ENCODE measurements at places on chromosomes 4 and X.

DNA sequence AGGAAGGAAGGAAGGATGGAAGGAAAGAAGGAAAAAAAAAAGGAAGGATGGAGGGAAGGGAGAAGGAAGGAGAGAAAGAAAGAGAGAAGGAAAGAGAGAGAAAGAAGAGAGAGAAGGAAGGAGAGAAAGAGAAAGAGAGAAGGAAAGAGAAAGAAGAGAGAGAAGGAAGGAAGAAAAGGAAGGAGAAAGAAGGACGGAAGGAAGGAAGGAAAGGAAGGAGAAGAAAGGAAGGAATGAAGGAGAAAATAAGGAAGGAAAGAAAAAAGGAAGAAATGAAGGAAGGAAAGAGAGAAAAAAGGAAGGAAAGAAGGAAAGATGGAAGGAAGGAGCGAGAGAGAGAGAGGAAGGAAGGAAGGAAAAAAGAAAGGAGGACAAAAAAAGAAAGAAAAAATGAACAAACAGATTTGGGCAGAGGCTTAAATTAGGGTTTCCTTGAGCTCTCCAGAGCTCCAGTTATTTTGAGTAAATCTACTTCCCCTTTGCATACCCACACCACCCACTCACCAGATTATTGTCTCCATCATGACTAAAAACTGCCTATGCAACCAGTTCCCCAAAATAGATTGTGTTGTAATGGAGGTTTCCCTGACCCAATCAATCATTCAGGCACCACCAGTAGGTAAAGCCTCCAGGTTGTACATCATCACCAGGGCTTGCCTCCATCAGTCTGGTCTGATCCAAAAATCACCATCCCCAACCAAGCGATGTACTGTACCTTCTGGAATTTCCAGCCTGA is 1722.9 kb upstream of the PCDH10 start:
- no peak for DNase-seq

DNA sequence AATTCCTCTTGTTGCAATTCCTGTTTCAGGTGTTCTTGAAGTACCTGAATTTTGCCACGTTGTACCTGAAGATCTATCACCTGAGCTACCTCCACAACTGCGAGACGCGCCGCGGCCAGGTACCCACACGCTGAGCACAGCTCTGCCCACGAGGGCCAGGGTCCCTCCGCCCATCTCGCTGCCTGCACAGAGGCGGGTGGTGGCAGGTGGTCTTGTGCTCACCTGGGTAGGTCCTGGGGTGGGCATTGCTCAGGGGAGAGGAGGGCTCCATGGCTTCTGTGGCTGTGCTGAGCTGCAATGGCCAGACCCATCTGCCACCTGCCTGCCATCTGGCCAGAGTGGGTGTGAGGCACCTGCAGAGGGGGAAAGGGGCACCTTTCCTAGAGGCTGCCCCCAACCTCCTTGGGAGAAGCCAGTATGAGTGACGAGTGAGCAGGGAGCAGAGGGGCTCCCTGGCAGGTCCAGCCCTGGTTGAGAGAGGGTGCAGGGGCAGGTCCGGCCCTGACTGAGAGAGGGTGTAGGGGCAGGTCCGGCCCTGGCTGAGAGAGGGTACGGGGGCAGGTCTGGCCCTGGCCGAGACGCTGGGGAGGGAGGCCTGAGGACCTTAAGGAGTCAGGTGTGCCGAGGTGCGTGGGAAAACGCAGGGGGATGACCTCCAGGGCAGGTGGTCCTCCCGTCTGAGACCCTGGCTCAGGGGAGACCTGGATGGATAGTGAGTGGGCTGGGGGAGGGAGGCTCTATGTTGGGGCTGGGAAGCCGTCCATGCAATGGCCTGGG is 10.7 kb downstream of the PDE6B start:
- no peak for DNase-seq

DNA sequence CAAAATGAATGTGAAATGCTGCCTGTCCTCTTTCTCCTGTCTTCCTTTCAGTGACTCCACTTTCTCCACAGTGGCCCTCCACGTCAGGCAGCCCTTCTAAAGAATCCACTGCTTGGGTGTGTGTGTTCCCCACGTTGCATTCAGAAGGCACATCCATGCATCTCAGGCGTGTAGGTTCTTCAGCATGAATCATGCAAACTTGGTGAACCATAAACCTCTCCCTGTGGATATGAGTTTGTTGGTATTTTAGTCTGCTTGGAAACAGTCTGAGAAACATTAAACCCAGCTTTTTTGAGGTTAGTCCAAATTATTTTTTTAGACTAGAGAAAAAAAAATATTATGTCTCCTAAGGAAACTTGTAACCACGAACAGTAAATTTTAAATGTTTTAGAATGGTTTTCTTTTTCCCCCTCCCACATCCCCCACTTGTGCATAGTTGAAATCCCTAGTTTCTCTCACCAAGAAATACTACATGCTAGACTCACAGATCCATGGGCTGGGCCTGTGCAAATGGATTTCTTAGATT is 251.6 kb downstream of the CBR4 start:
- DNase-seq = no peak

DNA sequence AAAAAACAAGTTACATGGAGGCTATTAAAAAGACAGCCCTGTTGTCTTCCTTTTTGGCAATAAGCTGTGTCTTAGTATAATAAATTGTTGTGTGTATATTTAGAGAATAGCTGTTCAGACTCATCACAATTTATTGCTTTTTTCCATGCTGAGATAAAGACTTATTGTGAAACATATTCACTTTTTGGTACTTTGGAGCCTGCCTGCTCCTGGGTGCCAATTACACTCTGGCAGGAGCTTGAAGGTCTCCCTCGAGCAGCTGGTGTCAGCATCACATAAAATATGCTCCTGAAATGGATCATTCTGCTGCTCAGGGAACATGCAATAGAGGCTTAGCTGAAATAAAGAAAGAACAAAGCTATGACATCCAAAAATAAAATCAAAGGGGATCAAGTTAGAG is 211.6 kb upstream of the DKK2 start:
- no peak for DNase-seq

DNA sequence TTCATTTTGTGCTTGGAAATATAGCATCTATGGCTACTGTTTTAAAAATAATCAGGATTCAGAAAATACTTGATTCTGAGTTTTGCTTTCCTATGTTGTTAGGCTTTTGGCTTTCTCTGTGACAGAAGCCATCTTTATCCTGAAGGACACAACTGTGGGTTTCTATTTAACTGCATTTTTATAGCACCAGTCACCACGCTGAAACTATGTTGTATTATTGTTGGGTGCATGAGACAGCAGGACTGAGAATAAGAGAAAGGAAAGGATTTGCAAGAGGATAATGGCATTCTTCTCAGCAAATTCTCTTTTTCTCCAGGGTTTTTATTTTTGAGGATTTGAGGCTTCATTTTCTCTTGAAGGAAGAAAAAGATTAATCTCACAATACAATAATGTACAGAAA is 10.1 kb upstream of the NEUROG2 start:
- DNase-seq = no peak

DNA sequence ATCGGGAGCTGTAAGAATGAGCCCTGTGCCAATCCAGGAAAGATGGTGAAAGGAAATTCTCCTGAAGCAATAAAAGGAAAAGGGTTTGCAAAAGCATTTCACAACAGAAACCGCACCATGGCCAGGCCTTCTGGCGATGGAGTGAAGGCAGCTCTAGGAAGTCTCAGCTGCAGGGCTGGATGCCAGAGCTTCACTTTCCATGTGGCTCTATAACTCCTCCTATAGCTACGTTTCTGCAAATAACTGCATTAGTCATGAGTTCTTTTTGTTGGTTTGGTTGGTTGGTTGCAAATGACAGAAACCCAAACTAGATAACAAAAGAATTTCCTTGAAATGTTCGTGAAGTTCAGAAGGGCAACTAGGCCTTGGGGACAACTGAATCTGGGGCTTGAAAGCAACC is 84.6 kb downstream of the RELL1 start:
- DNase-seq = no peak

DNA sequence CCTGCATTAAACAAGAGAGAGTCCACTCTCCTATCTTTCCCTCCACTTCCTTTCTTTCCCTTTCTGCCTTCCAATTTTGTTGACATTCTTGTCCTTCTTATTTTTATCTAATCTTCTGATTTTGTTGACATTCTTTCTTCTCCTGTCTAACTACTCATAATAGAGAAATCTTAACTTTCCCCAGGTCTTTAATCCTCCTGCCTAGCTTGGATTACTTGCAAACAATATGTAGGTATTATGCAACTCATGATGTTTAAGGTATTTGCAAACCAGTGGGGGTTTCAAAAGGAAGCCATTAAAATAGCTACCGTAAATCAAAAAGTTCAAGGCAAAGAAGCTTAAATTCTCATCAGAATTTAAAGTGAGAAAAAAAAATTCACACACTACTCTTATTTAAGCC is 53.9 kb downstream of the PROM1 start:
- no peak for DNase-seq

GRCh38 chrX:24166078-24166477 is 16.5 kb downstream of the ZFX start:
- DNase-seq = no peak

DNA sequence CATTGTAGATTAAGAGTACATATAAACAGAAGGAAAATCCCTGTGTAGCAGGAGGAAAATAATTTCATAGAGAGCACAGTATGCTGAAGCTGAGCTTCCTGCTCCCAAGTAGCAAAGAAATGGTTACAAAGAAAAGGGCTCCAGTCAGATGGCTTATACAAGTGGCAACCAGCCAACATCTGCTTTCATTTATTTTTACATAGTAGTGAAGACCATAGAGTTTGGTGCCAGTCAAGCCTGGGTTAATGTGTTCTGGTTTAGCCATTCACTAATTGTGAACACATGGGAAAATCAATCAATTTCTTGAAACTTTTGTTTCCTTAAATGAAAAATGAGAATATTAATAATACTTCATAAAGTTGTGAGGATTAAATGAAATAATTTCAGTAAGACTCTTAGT is 111.3 kb upstream of the ELOVL6 start:
- no peak for DNase-seq

DNA sequence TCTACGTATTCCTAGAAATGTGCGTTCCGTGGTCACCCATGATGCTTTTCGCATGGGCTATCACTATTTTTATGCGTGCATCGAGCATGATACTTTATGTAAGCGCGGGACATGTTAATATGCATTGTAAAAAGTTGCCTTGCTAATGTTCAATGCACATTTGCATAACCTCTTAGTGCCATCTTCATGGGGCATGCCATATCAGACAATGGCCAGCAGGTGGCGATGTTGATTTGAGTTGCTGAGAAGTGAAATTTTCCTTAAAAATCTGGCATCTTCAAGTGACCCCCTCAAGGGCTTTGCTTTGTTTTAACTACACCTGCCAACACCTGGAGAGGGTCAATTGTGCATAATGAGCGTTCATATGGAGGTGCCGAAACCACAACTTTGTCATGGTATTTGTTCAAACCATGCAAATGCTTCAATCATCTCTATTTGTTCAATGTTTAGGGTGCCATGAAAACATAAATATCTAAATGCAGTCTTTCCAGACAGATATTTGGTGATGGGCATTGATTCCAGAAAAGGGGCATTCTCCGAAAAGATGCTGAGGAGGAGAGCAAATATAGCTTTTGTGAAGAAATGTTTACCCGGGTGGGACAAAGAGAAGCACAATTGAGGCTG is 833.9 kb upstream of the PRKX start:
- no peak for DNase-seq

DNA sequence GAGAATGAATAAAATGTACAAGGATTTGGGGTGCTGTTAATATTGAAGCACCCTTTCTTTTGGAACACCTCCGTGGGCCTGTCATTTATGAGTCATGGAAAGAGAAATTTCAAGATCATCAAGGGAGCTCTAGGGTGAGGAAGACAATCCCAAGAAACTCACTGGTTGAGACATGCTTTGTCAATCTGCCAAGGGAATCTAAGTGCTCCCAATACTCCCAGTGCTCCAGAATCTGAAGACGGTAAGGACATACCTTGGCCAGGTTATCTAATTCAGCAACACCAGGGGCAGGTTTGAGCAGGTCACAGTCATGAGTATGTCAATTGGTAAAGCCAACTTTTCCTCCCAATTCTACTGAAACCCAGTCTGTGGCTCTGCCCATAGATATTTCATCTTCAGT is 556.4 kb upstream of the CPEB2 start:
- no peak for DNase-seq

DNA sequence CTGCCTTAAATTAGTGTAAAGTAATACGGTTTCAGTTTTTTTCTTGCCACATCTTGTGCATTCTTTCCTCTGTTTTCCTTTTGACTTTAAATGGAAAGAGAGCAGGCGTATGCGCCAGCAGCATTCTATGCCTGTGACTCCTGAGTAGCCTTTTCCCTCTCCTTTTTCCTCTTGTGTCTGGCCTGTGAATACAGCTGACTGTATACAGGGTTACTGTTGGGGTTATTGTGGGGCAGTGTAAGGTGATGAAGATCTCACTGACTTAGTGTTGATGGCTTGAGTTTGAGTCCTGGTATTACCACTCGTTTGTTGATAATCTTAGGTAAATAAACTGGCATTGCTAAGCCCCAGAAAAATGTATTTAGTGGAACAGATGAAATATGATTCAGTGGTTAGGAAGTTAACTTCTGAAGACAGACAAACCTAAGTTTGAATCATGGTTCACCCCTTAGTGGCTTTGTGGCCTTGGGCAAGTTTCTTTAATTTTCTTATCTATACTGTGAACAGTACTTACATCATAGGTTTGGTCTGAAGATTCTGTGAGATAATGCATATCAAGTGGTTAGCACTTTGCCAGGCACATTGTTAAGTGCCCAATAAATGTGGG is 105.1 kb downstream of the FNIP2 start:
- DNase-seq = no peak

GRCh38 chrX:110194977-110195376 is 122.9 kb downstream of the AMMECR1 start:
- no peak for DNase-seq

GRCh38 chr4:107721436-107722100 is 1.5 kb upstream of the PAPSS1 start:
- DNase-seq = no peak

DNA sequence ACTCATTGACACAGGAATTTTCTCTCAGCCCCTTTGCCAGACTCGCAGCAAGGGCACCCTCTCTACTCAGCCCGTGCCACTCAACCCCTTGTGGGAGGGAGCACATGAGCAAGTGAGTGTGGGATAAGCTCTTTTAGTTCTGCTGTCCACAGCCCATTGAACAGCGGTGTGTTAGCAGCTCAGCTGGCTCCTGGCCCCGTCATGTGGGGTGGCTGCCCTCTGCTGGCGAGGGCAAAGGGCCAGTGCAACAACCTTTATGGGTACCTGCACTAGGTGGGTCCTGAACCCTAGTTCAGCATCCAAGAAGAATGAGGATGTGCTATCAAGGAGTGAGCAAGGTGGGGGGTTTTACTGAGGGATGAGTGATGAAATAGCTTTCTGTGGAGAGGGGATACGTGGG is 85.0 kb upstream of the ZNF81 start:
- no peak for DNase-seq

GRCh38 chr4:5474756-5475155 is 233.6 kb downstream of the EVC2 start:
- DNase-seq = no peak

DNA sequence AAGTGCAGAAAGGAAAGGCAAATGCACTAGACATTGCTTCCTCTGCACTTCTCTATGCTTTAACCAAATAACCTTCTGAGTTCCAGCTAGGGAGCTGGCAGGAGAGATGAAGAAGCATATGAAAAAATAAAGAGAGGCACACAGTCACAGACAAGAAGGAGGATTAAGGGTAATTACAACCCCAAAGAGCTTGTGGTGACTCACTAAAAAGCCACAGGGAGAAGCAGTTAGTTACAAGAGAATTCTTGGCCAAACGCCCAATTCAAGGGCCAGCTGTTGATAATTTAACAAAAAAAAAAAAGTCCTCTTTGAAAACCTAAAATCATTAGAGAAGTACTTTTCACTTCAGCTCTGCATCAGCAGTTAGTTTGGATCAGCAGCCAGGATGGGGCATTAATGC is 478.0 kb downstream of the KCNIP4 start:
- no peak for DNase-seq

- no peak for DNase-seq
These were observed 118.4 kb upstream of the WDR17 start for GRCh38 chr4:175947117-175947722.
